ENCODE measurements at places on chromosomes 5 and 9.

GRCh38 chr5:124642151-124642550, 104.3 kb downstream of the ZNF608 start:
- DNase-seq, result no peak

- no peak for DNase-seq
Observed at GRCh38 chr9:134545543-134546245, 95.9 kb upstream of the COL5A1 start.

DNA sequence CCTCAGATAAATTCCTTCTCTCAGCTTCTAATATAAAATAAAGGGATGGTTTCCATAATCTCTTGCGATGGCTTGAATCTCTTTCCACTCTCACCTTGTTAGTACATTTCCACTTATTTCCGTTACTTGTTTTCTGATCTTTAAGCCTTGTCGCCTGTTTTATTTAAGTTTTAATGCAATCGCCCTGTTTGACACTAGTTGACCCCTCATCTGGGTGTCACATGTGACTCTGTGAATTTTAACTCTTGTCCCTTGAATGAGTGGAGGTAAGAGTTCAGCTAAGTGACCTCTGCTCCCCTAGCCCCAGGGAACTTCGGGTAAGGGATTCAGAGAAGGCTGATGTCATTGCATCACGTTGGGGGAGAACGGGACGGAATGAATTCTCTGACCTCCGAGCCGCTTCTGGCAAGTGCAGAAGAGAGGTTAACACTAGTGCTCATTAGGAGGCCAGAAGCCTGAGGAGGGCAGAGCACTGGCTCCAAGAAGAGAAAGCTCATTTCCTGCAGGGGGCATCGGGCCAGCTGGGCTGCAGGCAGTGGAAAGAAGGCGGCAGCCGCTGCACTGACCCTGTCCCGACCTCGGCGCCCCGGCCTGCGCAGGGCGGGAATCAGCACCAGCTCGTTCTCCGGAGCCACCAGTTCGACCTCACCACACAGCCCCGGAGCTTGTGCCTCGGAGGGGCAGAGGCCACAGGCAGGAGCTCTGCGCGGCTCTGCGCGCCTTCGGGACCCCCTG, 569 bp downstream of the HINT2 start:
- DNase-seq, result no peak

GRCh38 chr5:166354332-166354731, 1937.1 kb upstream of the WWC1 start:
- DNase-seq, result no peak

DNA sequence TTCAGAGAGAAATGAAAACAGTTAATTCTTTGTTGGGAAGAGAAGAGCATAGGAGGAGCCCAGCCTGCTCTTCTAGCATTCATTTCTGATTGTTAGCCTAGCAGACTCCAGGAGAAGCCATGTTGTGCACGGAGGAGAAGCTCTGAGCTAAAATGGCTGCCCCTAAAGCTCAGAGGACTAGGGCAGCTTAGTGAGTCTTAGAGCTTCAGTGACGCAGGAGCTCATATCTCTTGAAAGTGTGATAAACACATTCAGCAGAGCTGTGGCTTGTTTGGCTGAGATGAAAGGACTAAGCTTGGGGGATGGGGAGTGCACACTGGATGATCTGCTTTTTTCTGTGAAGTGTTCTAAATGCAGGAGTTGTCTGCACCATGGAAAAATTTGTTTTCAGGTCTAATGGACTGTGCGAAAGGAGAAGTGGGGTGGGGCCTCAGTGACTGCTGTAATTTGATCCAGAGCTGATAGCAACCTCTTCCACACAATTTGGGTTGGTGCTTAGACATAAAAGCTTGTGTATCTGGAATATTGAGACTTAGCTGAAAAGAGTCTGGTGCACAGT, 58.5 kb downstream of the ZNF462 start:
- no peak for DNase-seq

GRCh38 chr9:134344068-134344799, 18.0 kb downstream of the RXRA start:
- no peak for DNase-seq

GRCh38 chr9:92534674-92535073, 1.1 kb downstream of the ECM2 start:
- DNase-seq, result no peak

DNA sequence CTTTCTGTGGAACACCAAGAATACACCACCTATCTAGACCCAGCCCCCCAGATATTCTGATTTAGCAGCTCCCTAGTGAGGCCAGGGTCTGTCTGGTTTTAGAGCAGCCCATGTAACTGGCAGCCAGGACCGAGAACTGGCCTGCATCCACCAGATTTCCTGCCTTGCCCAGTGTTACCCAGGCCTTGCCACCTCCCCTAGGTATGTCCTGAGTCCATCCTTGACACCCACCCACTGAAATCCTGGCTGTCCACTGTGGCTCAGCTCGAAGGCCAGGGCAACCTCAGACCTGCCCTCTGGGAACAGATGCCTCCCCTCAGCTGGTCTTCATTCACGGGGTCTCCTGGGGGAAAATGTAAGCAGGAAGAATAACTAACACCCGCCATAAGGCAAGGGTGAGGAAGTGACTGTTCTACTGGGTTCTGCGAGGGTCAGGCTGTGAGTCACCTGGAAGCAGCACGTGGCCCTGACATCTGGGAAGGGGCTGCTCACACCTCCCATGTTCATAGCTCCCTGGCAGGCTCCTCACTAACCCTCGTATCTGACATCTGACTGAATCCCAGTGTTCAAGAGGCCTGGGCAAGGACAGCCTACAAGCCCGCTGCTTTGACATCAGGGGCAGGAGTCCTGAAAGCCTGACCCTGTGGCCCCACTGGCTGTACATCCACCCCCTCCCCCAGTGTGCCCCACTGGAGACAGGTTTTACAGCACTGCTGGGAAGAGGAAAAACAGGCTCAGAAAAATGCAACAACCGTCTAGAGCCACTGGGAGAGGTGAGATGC, 72.7 kb downstream of the SEMA4D start:
- DNase-seq, result no peak

DNA sequence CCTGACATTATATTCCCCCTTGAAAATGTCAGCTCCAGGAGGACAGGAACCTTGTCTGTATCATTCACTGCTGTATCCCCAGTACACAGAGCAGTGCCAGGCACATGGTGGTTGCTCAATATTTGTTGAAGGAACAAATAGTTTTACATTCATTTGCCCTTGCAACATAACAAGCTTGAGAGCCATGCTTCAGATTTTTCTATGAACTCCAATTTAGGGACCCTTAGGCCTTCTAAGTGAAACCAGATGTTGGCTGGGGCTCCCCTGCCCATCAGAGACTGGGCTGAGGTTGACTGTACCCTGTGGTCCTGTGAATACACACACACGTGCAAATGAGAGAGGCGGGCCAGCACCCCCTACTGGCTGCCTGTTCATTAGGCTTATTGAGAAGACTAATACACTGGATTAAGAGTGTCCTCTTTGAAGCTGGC, 214.9 kb upstream of the WWC1 start:
- DNase-seq, result no peak

GRCh38 chr5:139638090-139638735, 9.9 kb upstream of the CXXC5 start:
- DNase-seq, result no peak

DNA sequence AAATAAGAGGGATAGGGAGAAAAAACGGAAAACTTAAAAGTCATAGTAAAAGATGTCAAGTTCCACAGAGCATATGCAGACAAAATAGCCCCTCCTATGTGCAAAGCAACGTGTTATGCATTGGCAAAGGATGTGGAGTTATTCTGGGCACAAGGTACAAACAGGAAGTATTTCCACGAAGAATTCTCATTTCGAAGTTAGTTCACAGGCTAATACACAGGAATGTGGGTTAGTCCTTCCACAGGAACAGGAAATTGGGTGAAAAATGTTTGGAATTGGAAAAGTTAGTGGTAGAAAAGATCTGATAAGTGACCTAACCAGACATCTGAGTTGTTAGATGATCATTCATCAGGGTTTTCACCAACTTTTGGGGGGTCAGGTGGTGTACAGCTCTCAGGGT, 326.6 kb downstream of the EBF1 start:
- DNase-seq, result no peak

- DNase-seq, result no peak
Observed at GRCh38 chr9:19423163-19423562, 14.4 kb downstream of the ACER2 start.

- no peak for DNase-seq
Observed at GRCh38 chr9:27365707-27366376, 68.9 kb upstream of the EQTN start.

DNA sequence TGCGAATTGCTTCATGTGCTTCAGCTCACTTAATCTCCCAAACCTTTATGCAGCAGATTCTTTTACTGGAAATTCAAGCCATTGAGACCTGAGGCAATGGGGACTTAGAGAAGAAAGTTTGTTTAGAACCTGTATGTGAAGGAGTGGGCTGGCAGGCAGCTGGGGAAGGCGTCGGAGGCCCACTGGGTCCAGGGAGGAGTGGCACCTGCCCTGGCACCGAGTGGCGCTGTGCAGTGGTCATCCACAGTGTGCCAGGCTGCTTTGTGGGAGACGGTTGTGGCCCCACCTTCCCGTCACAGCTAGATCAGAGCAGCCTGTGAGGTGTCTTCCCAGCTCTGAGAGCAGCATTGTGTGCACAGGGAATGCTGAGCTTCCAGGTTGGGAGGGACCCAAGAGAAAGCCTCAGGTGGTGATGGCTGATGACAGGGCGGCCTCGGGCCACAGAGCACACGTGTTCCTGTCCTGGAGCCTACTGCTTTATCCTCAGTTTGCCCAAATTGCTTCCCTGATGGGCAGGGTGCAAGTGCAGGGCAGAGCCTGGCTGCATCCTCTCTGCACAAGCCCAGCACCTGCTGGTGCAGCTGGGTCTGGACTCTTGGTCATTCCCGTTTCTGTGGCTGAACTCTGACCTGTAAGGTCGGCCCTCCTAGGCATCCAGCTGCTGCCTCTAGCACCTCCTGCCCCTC, 175.2 kb downstream of the CACNA1B start:
- no peak for DNase-seq

DNA sequence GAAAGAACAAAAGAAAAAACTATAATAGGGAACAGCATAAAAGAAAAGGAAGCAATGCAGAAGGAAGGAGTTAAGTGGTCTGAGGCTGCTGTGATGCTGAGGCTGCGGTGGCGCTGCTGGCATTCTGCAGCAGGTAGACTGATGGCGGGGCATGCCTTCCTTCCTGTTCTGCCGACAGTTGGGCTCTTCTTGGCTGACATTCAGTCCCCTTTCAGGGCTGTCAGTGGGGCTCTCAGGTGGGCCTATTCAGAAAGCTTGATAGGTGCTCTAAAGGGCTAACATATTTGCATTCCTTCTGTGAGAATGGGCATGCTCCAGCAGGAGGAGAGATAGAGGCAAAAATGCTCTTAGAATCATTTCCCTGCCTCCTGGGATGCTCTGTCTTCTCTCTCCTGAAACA, 5.1 kb upstream of the CLINT1 start:
- DNase-seq, result no peak

DNA sequence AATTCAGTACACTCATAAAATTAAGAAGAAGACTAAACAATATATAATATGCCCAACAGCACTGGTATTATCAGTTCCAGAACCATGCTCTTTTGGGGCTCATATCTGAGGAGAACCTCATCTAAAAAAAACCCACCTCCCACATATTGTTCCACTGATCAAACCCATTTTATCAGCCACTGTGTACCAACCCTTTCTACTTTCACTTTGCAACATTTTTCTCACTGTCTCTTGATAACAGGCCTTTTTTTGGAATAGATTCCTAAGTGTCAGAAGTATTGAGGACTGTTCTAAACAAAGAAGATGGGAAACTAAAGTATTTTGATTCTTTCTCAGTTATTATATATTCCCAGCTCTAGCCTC, 173.2 kb downstream of the GABRB2 start:
- DNase-seq, result no peak

- no peak for DNase-seq
Observed at GRCh38 chr9:87874304-87874623, 8.4 kb upstream of the SPATA31E1 start.

- no peak for DNase-seq
Observed at GRCh38 chr5:55418994-55419968, 111.5 kb downstream of the MTREX start.

- DNase-seq, result no peak
Observed at GRCh38 chr5:174307031-174307408, 261.5 kb downstream of the NSG2 start.

GRCh38 chr5:15966651-15967050, 212.9 kb downstream of the MARCHF11 start:
- DNase-seq, result no peak

DNA sequence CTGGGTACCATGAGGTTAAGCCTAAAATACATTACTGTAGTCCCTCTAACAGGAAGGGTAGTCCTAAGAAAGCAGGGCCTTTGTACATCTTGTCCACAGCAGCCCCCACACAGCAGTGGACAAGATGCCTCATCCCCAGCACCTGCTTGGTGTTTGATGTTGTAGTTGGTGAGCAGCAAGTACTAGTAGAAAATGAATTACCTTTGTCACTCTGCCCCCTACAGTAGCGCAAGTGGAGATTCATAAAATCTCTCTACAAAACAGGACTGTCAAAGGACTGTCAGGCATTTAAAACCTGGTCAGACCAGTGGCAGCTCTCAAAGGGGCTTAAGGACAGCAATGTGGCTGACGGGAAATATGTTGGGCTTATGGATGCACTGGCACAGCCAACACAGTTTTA, 122.5 kb downstream of the TMEM174 start:
- DNase-seq, result no peak

Measured in stimulated activated CD4-positive, alpha-beta T cell treated with anti-CD3 and anti-CD28 coated beads, Interleukin-1b, Interleukin-23, amount 100 ng/mL, for 1 hour (primary cell).